Substantia nigra (tissue), 51 donors: ENCODE measurements at places on chromosomes 4 and X.

DNA sequence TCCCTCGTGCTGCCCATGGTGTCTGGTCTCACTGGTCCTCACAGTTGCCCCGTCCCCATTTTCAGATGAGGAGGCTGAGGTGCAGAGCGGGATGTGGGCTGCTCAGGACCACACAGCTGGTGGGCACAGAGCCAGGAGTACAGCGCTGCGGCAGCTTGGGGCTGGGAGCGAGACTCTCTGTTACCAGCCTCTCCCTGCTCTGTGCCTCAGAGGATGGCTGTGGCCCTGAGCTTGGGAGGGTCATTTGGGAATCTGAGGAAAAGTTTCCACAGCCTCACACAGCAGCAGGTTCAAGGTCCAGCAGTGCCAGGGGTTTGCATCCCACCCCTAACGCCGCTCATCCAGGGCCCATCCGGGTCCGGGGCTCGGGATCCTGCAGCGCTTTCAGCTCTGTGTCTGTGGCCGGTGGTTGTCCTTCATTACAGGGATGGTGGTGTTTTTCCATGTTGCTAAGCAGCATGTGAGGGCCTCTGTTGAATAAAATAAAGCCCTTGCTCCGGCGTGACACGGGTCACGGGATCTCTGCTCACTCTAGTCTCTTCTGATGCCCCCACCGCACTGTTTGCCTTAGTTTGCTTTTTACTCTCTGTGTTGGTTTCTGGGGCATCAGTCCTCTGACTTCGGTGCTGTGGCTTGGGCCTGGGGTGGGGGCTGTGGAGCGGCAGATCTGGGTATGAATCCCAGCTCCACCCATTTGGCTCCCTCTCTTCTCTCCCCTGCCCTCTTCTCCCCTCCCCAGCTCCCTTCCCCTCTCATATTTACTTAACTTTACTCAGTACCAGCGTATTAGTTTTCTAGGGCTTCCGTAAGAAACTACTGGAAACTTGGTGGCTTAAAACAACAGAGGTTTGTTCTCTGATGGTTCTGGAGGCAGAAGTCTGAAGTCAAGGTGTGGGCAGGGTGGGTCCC is 6.5 kb downstream of the WFS1 start:
- DNase-seq = no peak

DNA sequence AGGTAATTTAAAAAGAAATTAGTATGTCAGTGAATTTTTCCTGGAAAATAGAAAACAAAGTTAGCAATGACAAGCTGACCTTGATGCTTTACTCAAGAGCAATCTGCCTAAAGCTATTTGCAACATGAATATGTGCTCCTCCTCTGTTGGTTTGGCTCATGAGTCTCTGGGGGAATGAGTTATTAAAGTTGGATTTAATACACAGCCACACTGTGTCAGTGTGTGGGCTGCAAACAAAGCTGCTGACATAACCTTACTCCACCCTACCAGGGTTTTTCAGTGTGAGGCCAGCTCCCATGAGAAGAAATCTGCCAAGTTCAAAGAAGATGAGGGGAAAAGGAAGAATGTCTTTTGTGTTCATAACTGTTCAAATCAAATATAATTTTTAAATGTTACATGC is 280.5 kb downstream of the TLL1 start:
- no peak for DNase-seq

DNA sequence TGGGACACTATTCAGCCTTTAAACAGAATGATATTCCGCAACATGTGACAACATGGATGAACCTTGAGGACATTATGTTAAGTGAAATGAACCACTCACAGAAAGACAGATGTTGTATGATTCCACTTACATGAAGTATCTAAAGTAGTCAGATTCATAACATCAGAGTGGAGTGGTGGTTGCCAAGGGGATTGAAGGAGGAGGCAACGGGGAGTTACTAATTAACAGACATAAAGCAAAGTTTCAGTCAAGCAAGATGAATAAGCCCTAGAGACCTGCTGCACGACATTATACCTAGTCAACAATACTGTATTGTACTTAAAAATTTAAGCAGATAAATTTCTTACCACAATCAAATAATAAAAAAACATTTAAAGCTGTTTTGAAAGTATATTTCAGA is 105.0 kb upstream of the NR0B1 start:
- DNase-seq = no peak

- DNase-seq = no peak
These were observed 62.9 kb downstream of the TMEM165 start for GRCh38 chr4:55458611-55459010.

DNA sequence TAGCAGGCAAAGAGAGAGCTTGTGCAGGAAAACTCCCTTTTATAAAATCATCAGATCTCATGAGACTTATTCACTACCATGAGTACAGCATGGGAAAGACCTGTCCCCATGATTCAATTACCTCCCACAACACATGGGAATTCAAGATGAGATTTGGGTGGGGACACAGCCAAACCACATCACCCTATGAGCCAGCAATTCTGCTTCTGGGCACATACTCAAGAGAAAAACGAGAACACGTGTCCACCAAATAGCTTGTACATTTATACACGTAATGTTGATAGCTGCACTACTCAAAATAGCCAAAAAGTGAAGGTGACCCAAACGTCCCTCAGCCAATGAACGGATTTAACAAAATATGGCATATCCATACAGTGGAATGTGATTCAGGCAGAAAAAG is 94.5 kb upstream of the DHRSX start:
- DNase-seq = no peak

GRCh38 chrX:19137067-19137466 is 14.8 kb upstream of the ADGRG2 start:
- DNase-seq = no peak

GRCh38 chr4:171834640-171835039 is 21.4 kb downstream of the GALNTL6 start:
- DNase-seq = no peak

- DNase-seq = no peak
These were observed 73.7 kb upstream of the STIM2 start for GRCh38 chr4:26786916-26787315.

GRCh38 chrX:40240844-40241243 is 143.1 kb upstream of the BCOR start:
- DNase-seq = no peak

DNA sequence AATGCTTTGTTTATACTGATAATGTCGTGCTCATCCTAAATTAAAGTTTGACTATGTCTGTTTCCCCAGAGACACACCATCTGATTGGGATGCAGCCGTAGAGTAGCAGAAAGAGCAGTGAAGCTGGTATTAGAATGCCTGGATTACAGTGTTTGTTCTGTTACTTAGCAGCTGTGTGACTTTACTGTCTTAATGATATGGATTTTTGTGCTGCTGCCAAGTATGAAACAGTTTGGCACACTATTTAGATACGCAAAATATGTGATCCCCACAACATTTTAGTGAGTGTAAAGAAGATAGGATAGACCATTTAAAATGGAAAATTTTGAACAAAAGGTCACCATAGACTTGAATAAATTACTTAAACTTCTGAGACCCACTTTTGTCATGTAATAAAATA is 1.2 kb upstream of the CHIC1 start:
- no peak for DNase-seq

DNA sequence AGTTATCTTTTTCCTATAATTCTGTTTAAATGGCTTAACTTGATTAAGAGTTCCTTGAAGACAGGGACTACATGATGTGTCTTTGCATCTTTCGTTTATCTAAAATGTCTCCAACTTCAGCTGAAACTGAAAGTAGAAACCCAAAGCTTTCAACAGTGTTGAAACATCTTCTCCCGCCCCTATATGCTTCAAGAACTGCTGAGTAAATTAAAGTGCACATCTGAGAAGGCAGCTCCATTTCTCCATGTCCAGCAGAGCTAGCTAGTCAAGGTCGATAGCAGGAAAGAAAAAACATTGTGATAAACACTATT is 185.7 kb upstream of the TBL1X start:
- DNase-seq = no peak

- no peak for DNase-seq
These were observed 26.2 kb upstream of the TMPRSS11D start for GRCh38 chr4:67909905-67910584.

DNA sequence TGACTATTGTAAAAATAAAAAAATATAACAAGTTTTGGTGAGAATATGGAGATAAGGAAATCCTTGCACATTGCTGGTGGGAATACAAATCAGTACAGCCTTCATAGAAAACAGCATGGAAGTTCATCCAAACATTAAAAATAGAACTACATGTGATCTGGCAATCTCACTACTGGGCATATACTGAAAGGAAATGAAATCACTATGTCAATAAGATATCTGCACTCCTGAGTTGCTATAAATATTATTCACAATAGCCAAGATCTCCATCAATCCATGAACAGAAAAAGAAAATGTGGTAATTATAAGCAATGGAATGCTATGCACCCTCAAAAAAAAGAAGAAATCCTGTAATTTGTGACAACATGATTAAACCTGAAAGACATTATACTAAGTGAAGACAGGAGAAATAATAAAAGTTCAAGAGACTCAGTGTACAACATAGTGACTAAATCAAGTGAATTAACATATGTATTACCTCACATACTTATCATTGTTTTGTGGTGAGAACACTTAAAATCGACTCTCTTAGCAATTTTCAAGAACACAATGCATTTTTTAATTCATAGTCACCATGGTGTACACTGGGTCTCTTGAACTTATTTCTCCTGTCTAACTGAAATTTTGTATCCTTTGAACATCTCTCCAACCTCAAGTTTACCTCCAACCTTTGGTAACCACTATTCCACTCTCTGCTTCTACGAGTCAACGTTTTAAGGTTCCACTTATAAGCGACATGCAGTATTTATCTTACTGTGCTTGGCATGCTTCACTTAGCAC is 1703.7 kb upstream of the AGA start:
- no peak for DNase-seq

GRCh38 chr4:62618042-62618441 is 1417.9 kb downstream of the ADGRL3 start:
- DNase-seq = no peak

GRCh38 chr4:172826346-172826745 is 342.3 kb upstream of the GALNT7 start:
- DNase-seq = no peak

DNA sequence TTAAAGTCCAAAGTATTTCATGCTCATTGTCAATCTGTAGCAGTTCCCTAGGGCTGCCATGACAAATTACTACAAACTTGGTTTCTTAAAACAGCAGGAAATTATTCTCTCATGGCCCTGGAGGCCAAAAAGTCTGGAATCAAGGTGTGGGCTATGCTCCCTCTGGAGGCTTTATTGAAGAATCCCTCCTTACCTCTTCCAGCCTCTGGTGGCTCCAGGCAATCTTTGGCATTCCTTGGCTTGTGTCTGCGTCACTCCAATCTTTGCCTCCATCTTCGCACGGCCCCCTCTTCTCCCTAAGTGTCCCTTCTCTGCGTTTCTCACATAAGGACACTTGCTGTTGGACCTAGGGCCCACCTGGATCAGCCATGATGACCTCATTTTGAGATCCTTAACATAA is 170.4 kb downstream of the SMIM20 start:
- no peak for DNase-seq

DNA sequence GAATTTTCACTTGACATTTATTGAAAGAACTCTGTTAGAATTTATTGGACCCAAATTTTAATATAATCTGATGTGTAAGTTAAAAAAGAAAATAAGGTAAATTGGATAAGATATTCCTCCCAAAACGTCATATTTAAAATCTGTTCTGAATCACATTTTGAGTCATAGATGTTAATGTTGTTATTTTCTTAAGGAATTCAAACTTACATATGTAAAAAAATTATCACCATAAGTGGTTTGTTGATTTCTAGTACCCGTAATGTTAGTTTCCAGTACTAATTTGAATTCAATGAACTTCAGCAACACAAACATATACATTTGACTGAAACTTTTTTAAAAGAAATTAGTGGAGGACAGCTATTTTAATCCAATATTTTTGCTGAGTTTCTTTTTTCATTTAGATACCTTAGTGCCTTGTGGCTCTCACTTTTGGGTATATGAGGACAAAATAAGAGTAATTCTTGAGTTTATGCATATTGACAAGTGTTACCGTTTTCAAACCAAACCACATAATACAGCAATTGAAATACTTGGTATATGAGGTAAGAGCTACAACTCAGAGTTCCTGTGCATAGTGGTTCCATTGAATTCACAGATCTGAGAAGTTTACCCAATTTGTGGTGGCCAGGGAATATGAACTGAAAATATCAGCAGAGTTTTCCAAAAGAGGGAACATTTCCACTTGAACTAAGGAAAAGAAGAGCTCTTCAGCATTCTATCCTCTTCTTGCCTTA is 71.8 kb downstream of the C4orf46 start:
- DNase-seq = no peak

DNA sequence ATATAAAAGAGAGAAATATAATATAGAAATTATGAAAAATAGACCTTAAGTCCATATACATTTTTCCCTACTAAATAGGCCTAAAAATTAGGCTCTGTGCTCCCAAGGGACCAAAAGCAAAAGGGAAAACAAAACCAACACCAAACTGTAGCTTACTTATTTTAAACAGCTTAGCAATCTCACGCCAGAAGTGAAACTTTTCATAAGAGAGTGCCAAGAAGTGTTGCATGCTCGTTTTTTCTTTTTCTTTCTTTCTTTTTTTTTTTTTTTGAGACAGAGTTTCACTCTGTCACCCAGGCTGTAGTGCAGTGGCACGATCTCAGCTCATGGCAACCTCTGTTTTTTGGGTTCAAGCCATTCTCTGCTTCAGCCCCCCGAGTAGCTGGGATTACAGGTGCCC is 250.4 kb downstream of the TMA16 start:
- no peak for DNase-seq

GRCh38 chr4:21948347-21949072 is at the start of gene KCNIP4:
TSS of gene KCNIP4 (minus strand) at chr4:21948772.
- DNase-seq = no peak

GRCh38 chrX:12798601-12799000 is 7.4 kb downstream of the PRPS2 start:
- no peak for DNase-seq

- no peak for DNase-seq
These were observed 5.5 kb downstream of the SAT1 start for GRCh38 chrX:23788521-23788920.

- no peak for DNase-seq
These were observed 242.1 kb downstream of the ADAMTS3 start for GRCh38 chr4:72326692-72327632.

- no peak for DNase-seq
These were observed 136.7 kb upstream of the RPL34 start for GRCh38 chr4:108483650-108484049.

GRCh38 chrX:40062525-40063155 is 35.1 kb downstream of the BCOR start:
- peak; percentile 2 for DNase-seq

DNA sequence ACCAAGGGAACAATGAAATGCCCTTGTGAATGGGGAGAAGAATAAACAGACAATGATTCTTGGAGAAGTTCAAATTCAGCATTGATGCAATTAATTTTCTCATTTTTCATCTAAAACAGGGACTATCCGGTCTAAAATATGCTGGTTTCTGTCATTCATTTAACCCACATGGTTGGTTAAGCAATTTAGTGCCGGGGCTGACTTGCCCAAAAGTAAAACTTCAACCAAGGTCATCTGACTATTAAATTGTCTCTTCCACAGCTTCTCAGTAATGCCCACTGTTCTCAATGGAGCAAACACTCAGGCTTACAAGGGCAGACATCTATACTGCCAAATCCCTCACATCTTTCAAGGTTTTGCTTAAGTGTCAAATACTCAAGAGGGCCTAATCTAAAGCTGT is 51.3 kb downstream of the ANXA10 start:
- no peak for DNase-seq
